Panc1 (cell line): ENCODE measurements at places on chromosomes 13 and 19. TPM values are rescaled to one million over a fixed set of nuclear protein-coding genes. Genes with fewer than 3 reads are reported as not detected.

MATK gene
- 0.21 TPM for total RNA-seq

ZNF865 gene
- 25.6 TPM for total RNA-seq

ICAM1 gene
- 136 TPM for total RNA-seq

DNA sequence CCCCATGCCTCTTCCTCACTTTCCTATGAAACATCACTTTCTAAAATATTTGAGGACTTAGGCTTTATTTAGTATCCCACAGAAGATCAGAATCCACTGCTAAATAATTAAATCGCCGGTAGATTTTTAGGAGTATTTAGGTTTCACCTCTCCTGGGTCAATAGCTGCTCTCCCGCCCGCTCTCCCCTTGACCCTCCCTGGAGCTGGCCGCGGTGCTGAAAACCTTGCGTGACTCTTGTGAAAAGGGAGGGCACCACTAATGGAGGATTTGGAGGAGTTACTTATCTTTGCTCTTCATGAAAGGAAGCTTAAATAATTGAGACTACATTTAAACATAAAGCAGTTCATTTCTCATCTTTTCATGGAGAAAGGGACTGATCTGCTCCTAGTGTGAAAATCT lies 14.1 kb downstream of the POU4F1 start:
- H3K27me3 ChIP-seq: peaks cover 10% of the 10 kb centered on the region
- no peaks in the 10 kb centered on the region for H3K4me1 ChIP-seq
- no peaks in the 10 kb centered on the region for H3K36me3 ChIP-seq
- no peak overlapping the region for H3K4me3 ChIP-seq
- no peak overlapping the region for H3K27ac ChIP-seq

- H3K4me1 ChIP-seq: no peaks in the 10 kb centered on the region
- no peak overlapping the region for H3K27ac ChIP-seq
- no peaks in the 10 kb centered on the region for H3K36me3 ChIP-seq
- H3K27me3 ChIP-seq: no peaks in the 10 kb centered on the region
- no peak for DNase-seq
Observed at GRCh38 chr19:1304197-1304924, 18.7 kb downstream of the EFNA2 start.

- no peak overlapping the region for H3K4me3 ChIP-seq
- H3K4me1 ChIP-seq: no peaks in the 10 kb centered on the region
- no peak for DNase-seq
- no peak overlapping the region for H3K27ac ChIP-seq
- H3K36me3 ChIP-seq: no peaks in the 10 kb centered on the region
Observed at GRCh38 chr19:42154471-42155323, 22.5 kb upstream of the POU2F2 start.

DNA sequence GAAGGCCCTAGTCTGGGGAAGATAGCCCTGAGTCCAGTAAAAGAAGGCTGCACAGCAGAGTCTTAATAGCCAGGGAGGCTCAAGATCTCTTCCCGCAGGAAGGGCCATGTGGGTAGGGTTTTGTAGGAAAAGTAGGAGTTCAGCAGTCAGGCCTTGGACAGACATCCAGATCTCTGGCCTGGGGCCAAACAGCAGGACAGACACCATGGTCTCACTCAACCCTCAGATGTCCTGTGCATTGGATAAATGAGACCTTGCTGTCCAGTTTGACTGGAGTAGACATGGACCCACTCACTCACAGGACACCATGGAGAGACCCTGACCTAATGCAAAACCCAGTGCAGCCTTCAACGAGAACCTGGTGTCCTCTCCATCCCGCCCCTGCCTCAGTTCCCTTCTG lies 3.9 kb downstream of the OCEL1 start:
- no peak overlapping the region for H3K4me3 ChIP-seq
- H3K27me3 ChIP-seq: no peaks in the 10 kb centered on the region
- peaks cover under 1% of the 10 kb centered on the region; the same call in 1 of the 2 replicates for H3K36me3 ChIP-seq
- no peak for DNase-seq

DNA sequence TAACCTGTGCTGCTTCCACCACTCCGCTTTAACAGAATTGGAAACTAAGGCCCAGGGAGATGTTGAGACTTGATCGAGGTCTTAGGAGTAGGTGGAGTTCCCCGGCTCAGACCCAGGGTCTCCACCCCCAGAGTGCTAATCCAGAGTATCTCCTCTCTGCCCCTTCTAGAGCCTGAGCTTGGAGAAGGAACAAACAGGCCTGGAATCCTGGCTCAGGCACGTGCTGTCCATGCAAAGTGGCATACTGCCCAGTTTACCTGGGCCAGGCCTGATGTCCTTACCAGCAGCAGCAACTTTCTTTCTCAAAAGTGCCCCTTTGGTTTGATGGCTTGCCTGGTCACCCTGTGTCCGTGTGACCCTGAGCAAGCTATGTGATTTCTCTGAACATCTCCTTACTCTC lies 3.7 kb downstream of the SYNGR4 start:
- no peaks in the 10 kb centered on the region; the same call in 1 of the 2 replicates for H3K4me1 ChIP-seq
- no peak overlapping the region for H3K27ac ChIP-seq
- H3K36me3 ChIP-seq: no peaks in the 10 kb centered on the region; the same call in 1 of the 2 replicates
- no peak overlapping the region for H3K4me3 ChIP-seq

- H3K27ac ChIP-seq: no peak overlapping the region
- H3K4me1 ChIP-seq: no peaks in the 10 kb centered on the region
- H3K4me3 ChIP-seq: no peak overlapping the region
- H3K27me3 ChIP-seq: no peaks in the 10 kb centered on the region
- no peaks in the 10 kb centered on the region for H3K36me3 ChIP-seq
Observed at GRCh38 chr19:41334793-41335192, 18.9 kb downstream of the TGFB1 start.

DNA sequence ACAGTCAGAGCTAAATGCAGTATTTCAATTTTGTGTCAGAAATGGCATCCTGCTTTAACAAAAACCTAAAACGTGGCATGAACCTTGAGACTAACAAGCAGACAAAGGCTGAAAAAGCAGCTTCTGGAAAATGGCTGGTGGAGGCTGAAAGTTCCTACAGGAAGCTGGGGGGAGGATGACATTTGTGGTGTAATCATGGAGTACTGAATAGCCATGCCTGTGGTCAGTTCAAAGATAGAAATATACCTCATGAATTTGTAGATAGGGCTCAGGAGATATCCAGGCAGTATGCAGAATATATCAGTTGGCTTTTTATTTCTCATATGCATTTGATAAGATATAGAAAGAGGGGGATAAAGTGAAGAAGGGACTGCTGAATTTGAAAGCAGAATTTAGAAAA lies 181.7 kb downstream of the UQCRFS1 start:
- H3K4me1 ChIP-seq: no peaks in the 10 kb centered on the region
- no peak overlapping the region for H3K4me3 ChIP-seq
- no peaks in the 10 kb centered on the region for H3K27me3 ChIP-seq
- no peak for DNase-seq
